ENCODE measurements at places on chromosomes 16 and 17.
A peak's percentile ranks its signal among the peaks of the same experiment; 100 is the strongest.

DNA sequence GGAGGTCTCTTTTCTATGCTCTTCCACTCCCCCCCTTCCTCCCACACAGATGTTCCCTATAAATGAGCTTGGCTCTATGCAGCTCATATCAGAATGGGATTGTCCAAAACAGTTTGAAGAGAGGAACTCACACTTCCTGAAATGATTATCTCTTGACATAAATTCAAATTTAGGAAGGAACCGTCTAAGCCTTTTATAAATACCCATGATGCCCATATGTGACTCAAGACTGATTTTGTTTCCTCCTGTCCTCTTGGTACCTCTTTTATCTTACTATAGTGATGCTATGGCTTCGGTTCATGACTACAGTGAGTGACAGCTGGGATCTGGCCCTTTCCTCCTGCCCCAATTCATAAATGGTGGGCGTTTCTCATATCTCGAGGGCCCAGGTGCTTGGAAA, 16.6 kb upstream of the TERF2 start:
- DNase-seq, result peak; percentile 44

- DNase-seq, result no peak
These were observed 230.6 kb downstream of the C16orf95 start for GRCh38 chr16:87086575-87086974.

DNA sequence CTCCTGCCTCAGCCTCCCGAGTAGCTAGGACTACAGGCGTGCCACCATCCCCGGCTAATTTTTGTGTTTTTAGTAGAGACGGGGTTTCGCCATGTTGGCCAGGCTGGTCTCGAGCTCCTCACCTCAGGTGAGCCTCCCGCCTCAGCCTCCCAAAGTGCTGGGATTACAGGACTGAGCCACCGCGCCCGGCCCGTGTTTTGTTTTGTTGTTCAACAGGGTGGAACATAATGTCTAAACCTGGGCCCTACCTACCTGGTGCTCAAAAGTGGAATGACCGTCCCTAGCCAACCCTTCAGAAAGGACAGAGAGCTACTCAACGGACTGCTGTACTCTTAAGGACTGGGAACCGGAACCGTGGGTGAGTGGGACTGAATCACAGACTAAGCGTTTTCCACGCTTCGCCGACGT, 772 bp upstream of the KIF22 start:
- DNase-seq, result no peak

DNA sequence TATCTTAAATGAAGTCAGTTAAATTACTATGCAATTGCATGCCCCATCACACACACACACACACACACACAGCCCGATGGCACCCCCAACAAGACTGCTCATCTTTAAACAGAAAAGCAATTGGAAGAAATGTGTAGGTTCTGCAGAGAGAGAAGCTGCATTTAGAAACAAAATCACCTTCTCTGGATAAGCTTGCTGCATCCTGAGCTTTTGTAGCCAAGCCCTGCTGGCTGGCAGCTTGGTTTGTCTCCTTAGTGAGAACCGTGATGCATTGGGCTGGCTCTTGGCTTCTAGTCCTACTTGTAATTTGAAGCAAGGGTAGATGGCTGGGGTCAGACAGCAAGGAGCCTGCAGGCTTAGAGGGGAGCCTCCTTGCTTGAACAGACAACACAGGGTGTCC, 153.8 kb downstream of the SOX9 start:
- DNase-seq, result no peak

GRCh38 chr17:7912927-7913524, 3.1 kb downstream of the RNF227 start:
- DNase-seq, result peak; percentile 31

- no peak for DNase-seq
These were observed 9.0 kb downstream of the MTSS2 start for GRCh38 chr16:70676675-70677498.

- no peak for DNase-seq
These were observed 5.2 kb downstream of the CAMTA2 start for GRCh38 chr17:4982305-4982704.

- no peak for DNase-seq
These were observed 13.2 kb downstream of the ZFPM1 start for GRCh38 chr16:88466175-88466862.

DNA sequence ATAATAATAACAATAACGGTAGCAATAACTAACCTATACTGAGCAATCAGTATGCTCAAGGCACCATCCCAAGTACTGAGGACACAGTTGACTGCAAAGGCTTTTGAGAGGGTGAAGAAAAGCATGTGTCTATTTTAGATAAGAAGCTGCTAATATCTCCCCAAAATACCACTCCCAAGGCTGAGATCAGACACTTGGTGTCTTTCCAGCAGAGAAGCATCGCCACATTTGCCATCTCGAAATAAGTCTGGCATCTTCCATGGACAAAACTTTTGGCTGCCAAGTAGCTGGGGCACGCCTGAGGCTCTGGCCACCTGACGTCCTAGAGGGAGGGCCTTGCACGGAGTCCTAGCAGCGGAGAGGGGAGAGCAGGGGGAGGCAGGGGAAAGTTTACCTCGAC, 39.0 kb downstream of the ZNF423 start:
- no peak for DNase-seq

DNA sequence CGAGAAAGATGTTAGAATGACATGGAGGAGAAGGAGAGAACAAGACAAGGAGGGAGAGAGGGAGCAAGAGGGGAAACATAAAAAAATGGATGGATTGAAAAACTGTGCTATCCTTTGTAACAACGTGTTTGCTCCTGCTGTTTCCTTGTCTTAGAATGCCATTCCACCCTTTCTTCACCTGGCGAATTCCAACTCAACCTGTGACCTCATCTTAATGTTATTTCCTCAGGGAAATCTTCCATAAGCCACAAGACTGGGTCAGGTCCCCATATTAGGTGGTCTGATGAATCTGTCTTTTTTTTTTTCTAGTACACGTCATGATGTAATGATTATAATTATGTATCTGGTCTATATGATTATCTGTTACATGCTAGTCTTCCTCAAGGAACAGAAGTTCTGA, 195.0 kb upstream of the MAF start:
- DNase-seq, result no peak

DNA sequence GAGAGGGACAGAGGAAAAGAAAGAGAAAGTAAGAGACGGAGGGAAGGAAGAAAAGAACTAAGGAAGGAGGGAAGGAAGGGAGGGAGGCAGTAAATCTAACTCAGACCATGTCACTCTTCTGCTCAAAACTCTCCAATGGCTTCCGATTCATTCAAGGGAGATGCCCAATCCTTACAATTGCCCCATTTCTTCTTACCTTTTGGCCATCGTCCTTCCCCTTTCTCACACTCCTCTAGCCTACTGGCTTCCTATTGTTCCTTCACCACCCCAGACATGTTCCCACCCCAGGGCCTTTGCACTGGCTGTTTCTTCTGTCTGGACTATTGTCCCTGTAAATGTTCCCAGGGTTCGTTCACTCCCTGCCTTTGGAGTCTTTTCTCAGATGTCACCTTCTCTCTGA, 72.3 kb downstream of the TOX3 start:
- no peak for DNase-seq

GRCh38 chr17:2483084-2483483, 28.6 kb downstream of the METTL16 start:
- DNase-seq, result no peak

GRCh38 chr17:46202424-46202823, 9.2 kb upstream of the KANSL1 start:
- no peak for DNase-seq

DNA sequence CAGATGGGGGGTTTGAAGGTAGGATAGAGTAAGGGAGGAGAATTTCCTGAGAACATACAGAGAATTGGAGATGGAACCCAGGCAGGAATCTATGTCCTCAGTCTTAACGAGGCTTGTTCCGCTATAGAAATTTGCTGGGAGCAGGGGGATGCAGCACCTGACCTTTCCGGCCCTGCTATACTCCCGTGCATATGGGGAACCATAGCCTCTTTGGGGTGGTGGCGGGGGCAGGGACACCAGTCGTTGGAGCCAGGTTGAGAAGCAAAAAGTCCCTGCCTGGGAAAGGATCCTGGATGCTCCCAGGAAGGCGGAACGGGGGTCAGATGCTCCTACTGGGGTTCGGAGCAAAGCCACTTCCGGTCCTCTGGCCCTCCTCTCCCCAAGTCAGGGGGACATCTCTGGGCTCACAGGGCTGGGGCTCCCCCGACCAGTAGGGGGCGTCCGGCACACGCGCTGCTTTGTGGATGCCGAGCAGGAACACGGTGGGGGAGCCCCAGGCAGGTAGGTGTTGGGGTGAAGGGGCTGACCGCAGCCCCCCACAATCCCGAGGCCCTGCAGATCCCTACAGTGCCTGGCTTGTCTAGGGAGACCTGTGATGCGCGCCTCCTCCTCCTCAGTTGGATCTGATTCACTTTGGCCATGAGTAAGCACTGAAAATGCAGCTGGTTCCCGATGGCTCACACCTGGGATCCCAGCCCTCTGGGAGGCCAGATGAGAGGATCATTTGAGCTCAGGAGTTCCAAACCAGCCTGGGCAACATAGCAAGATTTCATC, 15.5 kb upstream of the TFAP4 start:
- DNase-seq, result no peak
